ENCODE measurements at places on chromosomes 4 and X.

DNA sequence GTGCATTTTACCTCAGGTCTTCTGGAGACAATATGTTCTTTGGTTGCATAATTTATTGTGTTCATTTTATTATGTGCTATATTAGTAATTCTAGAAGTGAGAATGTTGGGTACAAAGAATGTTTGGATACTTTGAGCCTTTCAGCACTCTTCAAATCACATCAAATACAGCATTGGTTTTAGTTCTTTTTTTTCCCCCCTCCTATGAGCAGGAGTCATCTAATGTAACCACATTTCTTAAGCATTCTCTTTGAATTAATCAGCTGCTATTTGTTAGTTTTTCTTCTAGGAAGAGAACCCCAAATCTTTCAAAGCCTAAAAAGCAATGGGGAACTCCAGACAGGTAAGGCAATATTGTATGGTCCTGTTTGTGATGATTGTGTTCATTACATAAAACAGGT, 46.7 kb downstream of the ARL9 start:
- DNase-seq: peak; percentile 18

GRCh38 chr4:158682066-158682465, 10.0 kb downstream of the ETFDH start:
- DNase-seq: no peak

GRCh38 chr4:76622126-76622525, 187.1 kb downstream of the SHROOM3 start:
- DNase-seq: no peak

DNA sequence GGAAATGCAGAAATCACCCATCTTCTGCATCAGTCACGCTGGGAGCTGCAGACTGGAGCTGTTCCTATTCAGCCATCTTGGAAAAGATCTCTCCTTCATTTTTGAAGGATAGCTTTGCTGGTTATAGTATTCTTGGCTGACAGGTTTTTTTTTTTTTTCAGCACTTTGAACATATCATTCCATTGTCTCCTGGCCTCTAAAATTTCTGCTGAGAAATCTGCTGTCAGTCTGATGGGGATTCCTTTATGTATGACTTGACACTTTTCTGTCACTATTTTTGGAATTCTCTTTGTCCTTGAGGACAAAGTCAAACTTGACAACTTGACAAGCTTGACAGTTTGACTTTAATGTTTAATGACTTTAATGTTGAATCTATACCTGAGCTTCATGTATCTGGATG, 16.8 kb downstream of the HPGDS start:
- DNase-seq: no peak

DNA sequence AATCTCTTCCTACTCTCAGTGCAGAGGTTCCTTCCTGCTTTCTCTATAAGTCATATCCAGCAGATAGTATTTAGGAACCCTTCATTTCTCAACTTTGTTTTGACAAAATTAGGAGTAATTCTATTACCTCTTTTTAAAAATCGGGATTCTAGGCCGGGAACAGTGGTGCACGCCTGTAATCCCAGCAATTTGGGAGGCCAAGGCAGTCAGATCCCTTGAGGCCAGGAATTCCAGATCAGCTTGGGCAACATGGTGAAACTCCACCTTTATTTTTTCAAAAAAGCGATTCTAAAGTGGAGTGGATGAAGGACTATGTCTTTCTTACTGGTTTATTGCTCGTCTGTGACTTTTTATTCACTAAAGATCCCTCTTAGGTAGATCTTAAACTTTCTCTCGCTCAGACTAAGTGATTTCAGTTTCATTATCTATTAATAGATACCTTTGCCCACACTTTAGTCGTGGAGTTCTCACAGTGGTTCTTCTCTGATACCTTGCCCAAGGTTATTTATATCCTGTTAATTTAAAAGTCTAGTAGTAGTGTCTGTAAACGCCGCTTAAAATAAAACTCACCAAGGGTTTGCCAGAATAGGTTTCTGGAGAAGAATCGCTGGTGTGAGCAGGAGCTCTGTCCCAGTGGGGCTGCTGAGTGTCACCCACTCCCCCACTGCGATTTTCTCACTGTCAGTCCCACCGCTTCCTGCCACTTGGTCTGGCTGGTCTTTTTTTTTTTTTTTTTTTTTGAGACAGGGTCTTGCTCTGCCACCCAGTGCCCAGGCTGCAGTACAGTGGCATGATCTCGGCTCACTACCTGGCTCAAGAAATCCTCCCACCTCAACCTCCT, 27.0 kb upstream of the TMEM131L start:
- DNase-seq: no peak

GRCh38 chrX:46582966-46583365, 9.4 kb downstream of the CHST7 start:
- DNase-seq: peak; percentile 91

- no peak for DNase-seq
Observed at GRCh38 chr4:185638548-185639301, 103.4 kb upstream of the PDLIM3 start.

GRCh38 chr4:95591278-95591677, 42.5 kb upstream of the UNC5C start:
- no peak for DNase-seq
